Esophagus mucosa (tissue), 1 donor: ENCODE measurements at places on chromosomes 6 and 20.

- no peak for ATAC-seq
Measured at GRCh38 chr6:145842693-145843546, 28.3 kb upstream of the FBXO30 start.

DNA sequence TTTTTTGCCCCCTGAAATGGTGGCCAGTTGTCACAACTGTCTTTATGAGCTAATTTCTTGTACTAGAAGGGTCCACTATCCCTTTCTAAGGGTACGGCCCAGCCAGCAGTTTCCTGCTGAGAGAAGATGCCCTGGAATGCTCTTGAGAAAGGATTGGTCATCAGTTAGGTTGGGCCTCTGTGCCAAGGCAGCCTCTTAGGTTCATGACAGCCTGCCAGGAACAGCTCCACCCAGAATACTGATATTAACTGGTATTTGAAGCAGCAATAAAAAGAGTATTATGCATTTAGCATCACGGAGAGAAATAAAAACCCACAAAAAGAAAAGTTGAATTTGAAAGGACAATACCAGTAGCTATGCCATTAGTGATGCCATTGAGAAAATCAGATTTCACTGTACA is 9.0 kb upstream of the HINT3 start:
- ATAC-seq, result peak; percentile 72

GRCh38 chr6:146896062-146896813 is 297.5 kb downstream of the ADGB start:
- ATAC-seq, result no peak

DNA sequence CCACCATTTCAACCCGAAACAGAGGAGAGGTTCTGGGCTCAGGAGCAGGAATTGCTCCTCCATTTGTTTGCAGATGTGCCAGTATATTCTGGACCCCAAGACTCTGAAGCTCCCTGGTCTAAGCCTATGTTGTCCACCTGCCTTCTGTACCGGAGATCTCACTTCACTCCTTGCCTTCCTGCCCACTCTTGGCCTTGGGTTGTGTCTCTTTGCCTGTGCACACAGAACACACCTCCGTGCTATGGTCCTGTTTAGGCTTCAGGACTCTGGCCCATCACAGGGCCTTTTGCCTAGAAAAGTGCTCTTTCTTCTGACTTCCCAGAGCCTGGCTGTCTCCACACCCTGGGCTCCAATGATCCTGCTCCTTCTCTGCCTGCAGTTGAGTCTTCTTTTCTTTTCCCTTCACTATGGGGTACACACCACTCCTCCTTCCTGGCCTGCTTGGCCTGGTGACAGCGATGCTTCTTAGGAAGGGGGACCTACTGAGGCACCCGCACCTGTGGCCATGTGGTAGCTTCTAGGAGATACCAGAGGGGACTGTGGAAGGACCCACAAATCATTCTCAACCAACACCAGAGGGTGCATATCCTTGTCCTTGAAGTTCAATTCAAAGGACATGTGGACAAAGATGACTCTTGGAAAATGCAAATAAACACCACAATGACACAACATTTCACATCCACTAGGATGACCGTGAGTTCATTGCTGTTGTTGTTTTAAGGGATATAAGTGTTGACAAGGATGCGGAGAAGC is 75.1 kb downstream of the FOXA2 start:
- no peak for ATAC-seq

GRCh38 chr20:62238569-62239277 is 402 bp downstream of the OSBPL2 start:
- ATAC-seq, result peak; percentile 11

DNA sequence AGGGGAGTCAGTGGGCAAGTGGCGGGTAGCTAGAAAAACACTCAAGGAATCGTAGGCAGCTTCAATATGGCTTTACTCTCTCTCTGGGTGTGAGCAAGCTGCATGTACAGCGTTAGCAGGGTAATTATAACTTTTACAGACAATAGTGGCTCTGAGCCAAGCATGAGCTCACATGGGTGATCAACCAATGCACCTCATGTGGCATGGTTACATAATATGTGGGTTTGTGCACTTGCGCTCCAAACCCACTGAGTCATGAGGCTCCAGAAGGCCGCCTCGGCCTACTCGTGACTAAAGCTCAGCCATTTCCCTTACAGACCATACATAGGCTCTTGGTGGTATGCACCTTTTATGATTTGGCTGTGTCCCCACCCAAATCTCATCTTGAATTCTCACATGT is 78.4 kb upstream of the FBXL4 start:
- peak; percentile 80 for ATAC-seq

DNA sequence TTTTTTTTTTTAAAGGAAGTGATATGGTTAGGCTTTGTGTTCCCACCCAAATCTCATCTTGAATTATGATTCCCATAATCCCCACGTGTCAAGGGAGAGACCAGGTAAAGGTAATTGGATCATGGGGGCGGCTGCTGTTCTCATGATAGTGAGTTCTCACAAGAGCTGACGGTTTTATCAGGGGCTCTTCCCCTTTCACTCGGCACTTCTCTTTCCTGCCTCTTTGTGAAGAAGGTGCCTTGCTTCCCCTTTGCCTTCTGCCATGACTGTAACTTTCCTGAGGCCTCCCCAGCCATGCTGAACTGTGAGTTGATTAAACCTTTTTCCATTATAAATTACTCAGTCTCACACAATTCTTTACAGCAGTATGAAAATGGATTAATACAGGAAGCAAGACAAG is 64.3 kb downstream of the ZFP64 start:
- no peak for ATAC-seq
